NCI-H1436 treated with DMSO at 0.1 percent for 48 hours (cell line): ENCODE measurements at places on chromosomes 2 and 18.

DNA sequence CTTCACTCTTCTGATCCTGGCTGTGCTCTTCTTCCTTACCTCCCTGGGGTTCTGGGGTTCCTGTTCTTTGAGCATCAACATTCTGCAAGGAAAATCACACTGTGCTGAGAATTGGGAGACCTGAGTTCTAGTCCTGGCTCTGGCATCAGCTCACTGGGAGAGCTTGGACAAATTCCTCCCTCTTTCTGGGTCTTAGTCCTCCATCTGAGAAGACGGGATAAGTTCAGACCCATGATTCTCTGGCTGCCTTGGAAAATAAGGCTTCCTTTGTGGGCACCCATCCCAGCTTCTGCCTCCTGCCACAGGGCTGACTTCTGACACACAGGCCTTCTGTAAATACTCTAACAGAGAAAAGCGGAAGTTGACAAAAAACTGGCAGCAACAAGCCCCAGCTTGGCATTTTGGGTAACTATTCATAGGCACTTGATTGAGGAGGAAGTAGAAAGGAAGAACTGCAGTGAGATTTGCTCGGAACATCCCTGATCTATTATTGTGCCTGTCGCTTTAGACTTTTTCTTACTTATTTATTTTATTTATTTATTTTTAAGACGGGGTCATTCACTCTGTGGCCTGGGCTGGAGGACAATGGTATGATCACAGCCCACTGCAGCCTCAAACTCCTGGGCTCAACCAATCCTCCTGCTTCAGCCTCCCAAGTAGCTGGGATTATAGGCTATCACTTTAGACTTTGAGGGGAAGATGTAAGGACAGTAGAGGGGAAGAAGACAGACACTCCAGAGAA, 7.9 kb downstream of the PCBP1 start:
- no peak for DNase-seq

DNA sequence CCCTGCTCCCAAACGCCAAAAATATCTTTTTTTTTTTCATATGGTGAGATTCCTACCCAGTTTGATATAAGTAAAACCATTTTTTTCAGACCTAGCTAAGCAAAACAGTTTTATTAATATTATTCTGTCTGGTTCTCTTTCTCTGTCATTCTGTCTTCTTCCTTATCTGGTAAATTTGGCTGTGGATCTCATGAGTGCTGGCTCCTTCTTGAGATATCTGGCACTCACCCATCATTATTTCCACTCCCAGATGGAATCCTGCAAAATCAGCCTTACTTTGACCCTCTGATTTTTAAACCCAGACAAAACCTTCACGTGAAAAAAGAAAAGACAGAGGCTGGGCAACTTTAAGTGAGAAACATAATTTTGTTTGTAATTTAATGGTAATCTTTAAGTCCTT, 373.6 kb downstream of the NYAP2 start:
- no peak for DNase-seq

DNA sequence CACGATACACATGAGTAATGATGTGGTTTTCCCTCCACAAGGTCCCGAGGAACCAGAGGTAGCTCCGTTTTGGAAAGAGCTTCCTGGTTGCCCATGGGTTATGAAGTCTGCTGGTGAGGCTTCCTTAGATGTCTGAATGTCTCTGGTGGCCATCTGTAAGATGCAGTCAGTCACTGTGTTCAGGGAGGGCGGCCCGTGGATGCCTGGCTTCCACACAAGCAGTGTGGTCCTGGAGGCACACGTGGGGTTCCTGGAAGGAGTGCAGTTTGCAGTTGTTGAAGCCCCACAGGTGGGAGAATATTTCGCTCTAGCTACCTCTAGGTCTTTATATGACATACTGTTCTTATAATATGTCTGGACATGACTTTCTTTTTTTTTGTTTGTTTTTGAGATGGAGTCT, 209.0 kb downstream of the FAM210A start:
- no peak for DNase-seq

DNA sequence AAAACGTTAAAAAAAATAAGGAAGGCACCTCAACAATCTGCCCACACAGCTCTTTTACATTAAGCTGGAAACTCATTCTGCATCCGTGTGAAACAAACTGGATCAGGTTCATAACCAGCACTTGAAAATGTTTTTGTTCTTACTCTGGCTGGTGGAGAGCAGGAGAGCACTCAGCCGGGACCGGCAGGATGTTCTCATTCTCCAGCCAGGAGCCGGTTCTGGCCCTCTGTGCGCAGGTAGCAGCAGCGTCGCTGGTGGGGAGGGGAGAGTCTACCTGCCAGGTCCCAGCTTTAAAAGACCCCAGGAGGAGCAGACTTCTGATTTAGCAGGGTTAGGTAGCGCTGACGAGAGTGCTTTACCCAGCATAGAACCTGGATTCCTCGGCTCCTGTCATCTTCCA, 834.9 kb upstream of the SALL3 start:
- DNase-seq: no peak

DNA sequence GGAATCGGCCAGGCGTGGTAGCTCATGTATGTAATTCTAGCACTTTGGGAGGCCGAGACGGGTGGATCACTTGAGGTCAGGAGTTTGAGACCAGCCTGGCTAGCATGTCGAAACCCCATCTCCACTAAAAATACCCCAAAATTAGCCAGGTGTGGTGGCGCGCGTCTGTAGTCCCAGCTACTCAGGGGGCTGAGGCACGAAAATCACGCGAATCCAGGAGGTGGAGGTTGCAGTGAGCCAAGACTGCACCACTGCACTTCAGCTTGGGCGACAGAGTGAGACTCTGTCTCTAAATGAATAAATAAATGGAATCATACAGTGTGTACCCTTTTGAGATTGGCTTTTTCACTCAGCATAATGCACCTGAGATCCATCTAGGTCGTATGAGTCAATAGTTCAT, 19.4 kb upstream of the TTC39C start:
- no peak for DNase-seq

DNA sequence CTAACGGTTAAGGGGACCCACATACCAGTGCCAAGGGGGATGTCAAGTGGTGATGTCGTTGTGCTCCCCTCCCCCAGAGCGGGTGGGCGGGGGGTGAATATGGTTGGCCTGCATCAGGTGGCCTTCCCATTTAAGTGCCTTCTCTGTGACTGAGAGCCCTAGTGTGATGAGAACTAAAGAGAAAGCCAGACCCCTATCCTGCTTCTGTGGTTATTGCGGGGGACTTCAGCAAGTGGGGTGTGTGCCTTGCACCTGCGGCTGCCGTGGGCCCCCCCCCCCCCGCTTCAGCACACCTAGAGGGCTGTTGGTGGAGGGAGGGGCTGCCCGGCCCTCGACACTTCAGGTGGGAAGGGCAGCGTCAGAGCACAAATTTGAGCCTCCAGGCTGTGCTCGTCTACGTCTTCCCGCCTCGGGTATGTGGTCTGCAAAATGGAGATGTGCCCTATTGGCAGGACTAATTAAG, 6.1 kb downstream of the CTDSP1 start:
- DNase-seq: no peak

DNA sequence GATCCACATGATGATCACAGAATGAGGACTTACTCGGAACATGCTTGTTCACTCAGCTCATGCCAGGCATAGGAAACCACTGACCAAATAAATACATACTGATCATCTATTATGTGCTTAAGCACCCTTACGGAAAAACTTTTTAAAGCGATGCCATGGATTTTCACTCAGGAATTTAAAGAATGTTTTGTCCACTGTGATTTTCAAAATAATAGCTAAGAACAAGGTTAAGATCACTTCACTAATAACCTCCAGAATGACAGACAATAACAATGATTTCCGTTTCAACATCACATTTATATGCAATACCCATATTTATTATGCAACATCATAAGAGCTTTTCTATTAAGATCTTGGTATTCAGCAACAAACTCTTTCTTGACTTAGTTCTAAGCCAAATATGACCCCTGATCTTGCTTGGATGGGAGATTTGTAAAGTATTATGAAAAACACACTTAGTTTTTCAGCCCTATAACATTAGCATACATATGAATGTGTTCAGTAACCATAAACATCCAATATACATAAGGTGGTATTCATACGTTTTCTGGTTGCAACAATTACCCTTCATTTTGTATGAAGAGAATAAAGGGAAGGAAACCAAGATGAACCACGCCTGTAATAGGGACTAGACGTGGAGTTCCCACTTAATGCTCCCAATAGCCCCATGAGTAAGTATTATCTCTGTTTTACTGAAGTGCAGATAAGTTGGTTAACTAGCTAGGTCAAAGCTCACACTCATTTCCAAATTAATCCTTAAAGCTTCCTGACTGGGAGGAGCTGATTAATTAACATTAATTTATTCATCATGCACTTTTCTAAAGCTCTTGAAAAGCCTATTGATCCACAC, 1.9 kb downstream of the CD302 start:
- DNase-seq: no peak

DNA sequence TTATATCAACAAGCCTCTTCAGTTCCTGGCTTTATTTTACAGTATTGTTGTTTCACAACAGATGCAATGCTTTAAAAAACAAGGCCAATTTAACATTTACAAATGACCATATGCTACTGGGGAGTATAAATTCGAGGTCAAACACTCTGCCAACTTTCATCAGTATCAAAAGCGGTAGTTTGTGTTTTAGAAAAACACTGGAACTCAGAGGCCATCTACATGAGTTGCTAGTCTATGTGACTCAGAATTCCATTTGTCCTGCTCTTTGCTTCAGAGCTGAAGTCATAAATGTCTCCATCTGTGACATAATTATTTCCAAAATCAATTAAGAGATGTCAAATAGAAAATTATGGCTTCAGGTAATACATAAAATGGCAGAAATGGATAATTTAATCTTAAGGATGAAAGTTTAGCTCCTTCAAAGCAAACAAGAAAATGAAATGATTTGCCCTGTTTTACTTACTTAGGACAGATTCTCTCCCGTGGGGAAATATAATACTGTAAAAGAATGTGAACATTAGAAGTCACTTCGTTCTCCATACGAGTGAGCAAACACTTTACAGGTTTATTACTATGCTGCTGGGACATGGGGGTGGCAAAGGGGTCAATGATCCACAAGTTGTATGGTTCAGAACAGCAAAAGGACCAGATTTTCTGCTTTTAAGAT, 3.7 kb downstream of the MEX3C start:
- no peak for DNase-seq

DNA sequence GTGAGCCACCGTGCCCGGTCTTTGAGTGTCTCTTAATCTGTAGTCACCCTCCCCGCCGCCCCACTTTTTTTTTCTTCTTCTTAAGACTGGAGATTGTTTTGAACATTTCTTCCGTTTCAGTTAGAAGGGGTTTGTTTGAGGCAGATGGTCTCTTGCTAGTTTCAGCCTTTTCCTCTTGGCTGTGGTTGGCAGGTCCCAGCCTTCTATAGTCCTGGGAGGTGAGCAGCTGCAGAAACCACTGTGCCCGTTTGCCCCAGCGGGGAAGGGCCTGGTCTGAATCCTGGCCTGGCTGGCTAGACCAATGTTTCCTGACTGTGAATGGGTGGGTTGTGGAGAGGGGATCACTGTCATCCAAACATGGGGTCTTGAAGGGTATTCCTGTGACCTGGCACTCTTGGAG, 30.1 kb upstream of the MCFD2 start:
- no peak for DNase-seq

DNA sequence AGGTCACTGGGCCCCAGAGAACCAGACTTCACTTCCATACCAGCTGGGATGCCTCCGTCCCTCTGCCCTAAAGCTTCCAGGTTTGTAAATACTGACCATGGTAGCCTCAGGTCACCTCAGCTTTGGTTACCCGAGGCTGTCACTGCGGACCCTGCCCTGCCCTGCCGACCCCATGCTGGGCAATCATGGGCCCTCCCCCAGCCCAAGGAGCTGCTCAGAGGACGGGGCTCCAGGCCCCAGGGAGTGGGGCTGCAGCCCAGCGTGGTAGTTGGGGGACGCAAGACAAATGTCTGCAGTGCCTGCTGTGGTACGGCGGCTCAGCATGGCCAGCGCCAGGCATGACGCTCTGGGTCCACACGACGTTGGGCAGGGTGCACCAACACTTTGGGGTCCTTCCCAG, 25.3 kb downstream of the RAMP1 start:
- DNase-seq: no peak

GRCh38 chr2:9297156-9297555, 90.5 kb downstream of the ASAP2 start:
- no peak for DNase-seq

DNA sequence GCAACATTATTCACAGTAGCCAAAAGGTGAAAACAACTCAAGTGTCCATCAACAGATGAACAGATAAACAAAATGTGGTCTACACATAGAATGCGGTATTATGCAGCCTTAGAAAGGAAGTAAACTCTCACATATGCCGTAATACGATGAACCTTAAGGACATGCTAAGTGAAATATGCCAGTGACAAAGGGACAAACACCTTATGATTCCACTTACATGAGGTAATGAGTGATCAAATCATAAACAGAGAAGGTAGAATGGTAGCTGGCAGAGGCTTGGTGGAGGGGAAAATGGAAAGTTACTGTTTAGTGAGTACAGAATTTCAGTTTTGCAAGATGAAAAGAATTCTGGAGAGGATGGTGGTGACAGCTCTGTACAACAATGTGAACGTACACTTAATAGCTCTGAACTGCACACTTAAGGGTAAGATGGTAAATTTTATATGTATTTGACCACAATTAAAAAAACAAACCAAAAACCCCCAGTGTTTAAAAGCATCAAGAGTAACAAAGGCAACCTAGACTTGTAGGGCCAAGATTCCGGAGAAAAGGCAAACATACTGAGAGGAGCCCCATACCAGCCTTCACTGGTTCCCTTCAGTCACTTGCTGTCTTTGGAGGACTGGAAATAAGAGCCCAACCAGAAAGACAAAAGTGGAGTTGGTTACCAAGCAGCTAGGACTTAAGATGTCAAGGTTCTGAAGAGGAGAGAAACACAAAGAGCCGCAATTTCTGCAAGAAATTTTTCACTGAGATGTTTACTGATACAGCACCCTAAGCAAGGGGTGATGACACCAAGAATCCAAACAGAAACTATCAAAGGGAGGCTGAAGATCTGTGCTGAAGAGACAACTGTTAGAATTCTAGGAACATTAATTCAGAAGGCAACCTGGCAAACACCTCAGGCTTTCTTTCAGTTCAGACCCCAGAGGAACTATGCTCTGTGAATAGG, 61.3 kb downstream of the CUL3 start:
- DNase-seq: no peak

GRCh38 chr2:101119431-101119830, 31.8 kb downstream of the TBC1D8 start:
- no peak for DNase-seq

DNA sequence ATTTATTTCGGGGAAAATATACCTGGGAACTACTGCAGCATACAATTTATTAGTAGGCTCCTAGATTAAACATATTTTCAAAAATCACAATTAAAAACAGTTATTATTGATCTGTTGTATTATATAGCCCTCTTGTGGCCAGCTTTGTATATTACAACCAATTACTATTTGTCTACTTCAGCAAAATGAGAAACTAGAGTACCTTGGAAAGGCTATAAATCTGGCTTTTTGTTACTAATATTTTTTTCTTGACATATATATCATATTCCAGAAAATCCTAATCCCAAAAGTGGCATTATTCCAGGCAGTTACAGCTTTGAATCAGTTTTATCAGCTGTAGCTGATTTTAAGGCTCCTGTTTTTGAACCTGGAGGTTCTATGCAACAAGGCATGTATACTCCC, 101.2 kb downstream of the UBR3 start:
- DNase-seq: no peak

GRCh38 chr2:179965291-179966258, 41.5 kb downstream of the CWC22 start:
- no peak for DNase-seq
